ENCODE measurements at places on chromosomes 3 and 15.

DNA sequence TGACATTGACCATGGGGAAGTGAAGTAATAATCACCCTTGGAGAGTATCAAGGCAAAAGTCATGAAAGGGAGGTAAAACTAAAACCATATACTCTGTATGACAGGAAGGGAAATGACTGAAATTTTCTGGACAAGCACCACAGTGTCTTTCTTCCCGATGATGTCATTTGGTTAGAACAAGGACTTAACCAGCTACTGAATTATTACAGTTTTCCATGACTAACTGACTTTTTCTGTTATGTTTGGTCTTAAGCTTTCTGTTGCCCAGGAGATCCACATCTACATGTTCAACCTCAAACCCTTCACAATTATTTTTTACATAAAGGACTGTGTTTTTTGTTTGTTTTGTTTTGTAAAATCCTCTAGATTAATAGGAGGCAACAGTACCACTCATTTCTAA is 191.9 kb upstream of the IL12A start:
- DNase-seq: no peak

DNA sequence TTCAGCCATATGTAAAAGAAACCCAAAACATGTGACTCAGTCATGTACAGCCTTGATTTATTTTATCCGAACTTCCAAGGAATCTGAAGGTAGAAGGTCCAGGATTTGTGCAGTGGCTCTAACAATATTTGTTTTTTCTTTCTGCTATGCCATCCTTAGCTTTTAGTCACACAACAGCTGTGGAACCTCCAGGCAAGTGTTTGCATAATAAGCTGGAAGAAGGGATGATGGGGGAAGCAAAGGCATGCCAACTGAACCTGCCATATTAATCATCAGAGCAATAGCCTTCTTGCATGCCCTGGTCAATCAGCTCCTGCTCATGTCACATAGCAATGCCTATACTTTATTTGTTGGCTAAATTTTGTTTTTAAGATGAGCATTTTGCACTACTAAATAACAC is 444.7 kb upstream of the ARPP21 start:
- no peak for DNase-seq

- no peak for DNase-seq
These were observed 14.8 kb downstream of the RFX7 start for GRCh38 chr15:56228854-56229253.

GRCh38 chr3:36992806-36993325 is at the start of gene EPM2AIP1:
EPM2AIP1 (minus strand) TSS chr3:36993131; CDS start chr3:36993077, 54 bp downstream.
- DNase-seq: peak; percentile 95
